ENCODE measurements at places on chromosomes 11 and 22.

DNA sequence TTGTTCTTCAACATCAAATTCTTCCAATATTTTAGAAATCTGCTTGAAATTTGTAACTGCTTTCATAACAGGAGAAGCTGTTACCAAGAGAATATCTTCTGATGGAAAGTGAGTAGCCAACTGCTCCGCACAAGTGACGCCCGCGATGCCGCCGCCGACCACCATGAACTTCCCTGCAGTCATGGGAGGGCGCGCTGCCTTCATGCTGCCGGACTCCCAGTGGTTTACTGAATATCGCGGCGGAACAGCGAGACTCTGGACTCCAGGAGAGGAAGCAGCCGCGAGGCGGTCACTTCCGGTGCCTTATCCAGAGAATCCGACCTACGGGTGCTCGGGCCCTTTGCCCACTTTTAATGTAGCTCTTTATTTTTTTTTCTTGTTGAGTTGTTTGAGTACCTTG, 190.6 kb downstream of the GUCY1A2 start:
- no peak for DNase-seq
- no peaks in the 10 kb centered on the region for H3K36me3 ChIP-seq
- H3K4me3 ChIP-seq = no peak overlapping the region
- no peak overlapping the region for H3K27ac ChIP-seq
- H3K4me1 ChIP-seq = no peaks in the 10 kb centered on the region
- H3K27me3 ChIP-seq = no peaks in the 10 kb centered on the region

DNA sequence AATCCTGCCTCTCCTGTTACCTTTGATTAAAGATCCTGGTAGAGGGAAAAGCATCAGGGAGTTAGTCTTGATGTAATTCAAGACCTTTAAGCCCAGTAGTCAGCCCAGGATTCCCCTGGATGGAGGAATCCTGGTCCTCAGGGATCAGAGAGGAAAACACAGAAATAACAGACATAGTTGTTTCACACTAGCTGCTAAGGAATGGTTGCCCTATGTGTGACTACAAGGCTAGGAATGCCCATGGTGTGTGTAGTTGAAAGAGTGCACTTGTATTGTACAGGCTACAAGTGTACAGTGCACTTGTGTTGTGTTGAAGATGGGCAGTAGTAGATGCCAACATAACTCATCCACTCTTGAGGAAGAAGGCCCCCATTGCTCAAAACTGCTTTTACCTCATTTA, 226.8 kb downstream of the AASDHPPT start:
- H3K27ac ChIP-seq = no peak overlapping the region
- H3K4me3 ChIP-seq = no peak overlapping the region
- no peaks in the 10 kb centered on the region for H3K27me3 ChIP-seq
- H3K36me3 ChIP-seq = no peaks in the 10 kb centered on the region
- no peak for DNase-seq
- H3K4me1 ChIP-seq = no peaks in the 10 kb centered on the region

DNA sequence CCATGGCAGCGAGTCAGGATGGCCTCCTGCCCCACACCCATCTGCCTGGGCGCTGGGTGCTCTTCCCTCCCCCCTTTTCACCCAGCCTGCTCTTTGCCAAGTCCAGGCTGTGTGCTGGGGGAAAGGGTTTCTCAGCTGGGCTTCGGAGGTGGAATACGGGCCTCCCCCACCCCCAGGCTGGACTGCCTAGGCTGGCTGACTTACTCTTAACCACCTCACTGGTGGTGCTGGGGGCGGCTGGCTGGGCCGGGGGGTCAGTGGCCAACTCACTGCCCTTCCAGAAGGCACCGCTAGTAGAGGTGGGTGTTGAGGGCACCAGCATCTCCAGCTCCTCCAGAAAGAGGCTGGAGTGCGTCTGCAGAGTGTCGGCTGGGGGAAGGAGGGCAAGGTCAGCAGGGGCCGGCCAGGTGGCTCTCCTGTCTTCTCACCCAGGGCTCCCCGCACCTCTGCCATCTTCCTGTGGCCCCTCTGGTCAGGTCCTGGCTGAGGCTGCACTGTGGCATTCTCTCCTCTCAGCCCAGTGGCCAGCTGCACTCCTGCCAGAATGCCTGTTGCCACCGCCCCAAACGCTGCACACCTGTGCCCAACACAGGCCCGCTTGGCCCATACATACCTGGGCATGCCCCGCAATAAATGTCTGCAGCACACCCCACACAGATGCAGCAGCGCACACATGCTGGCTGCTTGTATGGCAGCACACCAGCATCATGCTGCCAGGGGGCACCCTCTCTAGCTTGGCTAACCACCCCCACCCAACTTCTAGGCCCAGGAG, 9.7 kb downstream of the PITPNM1 start:
- H3K36me3 ChIP-seq = peaks cover 91% of the 10 kb centered on the region
- H3K27me3 ChIP-seq = no peaks in the 10 kb centered on the region
- H3K4me3 ChIP-seq = no peak overlapping the region
- no peak overlapping the region for H3K27ac ChIP-seq
- no peak for DNase-seq

GRCh38 chr11:105598371-105598770, 11.5 kb upstream of the GRIA4 start:
- H3K36me3 ChIP-seq = no peaks in the 10 kb centered on the region
- no peaks in the 10 kb centered on the region for H3K27me3 ChIP-seq
- DNase-seq = no peak

GRCh38 chr11:134260503-134260902, 7.1 kb downstream of the ACAD8 start:
- peaks cover 42% of the 10 kb centered on the region for H3K27me3 ChIP-seq
- H3K36me3 ChIP-seq = peaks cover 38% of the 10 kb centered on the region
- no peak overlapping the region for H3K27ac ChIP-seq
- H3K4me3 ChIP-seq = no peak overlapping the region
- H3K4me1 ChIP-seq = peaks cover 10% of the 10 kb centered on the region

- no peak for DNase-seq
- no peak overlapping the region for H3K4me3 ChIP-seq
- H3K27me3 ChIP-seq = no peaks in the 10 kb centered on the region
- H3K36me3 ChIP-seq = no peaks in the 10 kb centered on the region
Measured at GRCh38 chr11:58286249-58286648, 18.2 kb upstream of the OR10W1 start.

DNA sequence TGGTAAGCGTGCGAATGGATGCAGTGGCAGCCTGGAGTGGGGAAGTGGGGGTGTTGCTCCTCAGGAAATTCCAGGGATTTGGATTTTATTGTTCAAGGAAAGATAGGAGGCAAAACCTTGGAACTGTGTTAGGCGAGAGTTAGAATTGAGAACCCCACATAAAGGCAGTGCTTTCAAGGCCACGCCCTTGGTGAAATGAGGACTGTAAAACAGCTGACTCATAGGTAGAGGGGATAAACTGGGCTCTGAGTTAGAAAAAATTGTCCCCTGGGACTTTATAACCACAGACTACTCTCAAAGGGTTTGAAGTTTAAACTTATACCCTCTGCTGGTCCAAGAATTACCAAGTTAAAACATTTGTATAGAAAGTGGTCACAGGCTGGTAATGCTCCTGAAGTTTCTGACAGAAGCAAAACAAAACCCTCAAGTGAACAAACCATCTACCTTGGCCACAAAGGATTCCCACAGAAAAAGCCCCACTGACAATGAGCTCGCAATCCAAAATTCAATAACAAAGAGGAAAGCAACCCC, 250.3 kb upstream of the TBCEL start:
- DNase-seq = no peak
- no peaks in the 10 kb centered on the region for H3K36me3 ChIP-seq
- H3K27ac ChIP-seq = no peak overlapping the region
- no peaks in the 10 kb centered on the region for H3K27me3 ChIP-seq
- H3K4me1 ChIP-seq = no peaks in the 10 kb centered on the region

GRCh38 chr22:21710156-21710555, 25.4 kb downstream of the YPEL1 start:
- no peak overlapping the region for H3K4me3 ChIP-seq
- H3K27me3 ChIP-seq = no peaks in the 10 kb centered on the region
- no peak for DNase-seq
- H3K4me1 ChIP-seq = no peaks in the 10 kb centered on the region
- H3K27ac ChIP-seq = no peak overlapping the region
- no peaks in the 10 kb centered on the region for H3K36me3 ChIP-seq

- peaks cover 3% of the 10 kb centered on the region for H3K27me3 ChIP-seq
- no peak overlapping the region for H3K27ac ChIP-seq
- no peaks in the 10 kb centered on the region for H3K4me1 ChIP-seq
Measured at GRCh38 chr22:22463855-22464540, 44.5 kb downstream of the ZNF280B start.

DNA sequence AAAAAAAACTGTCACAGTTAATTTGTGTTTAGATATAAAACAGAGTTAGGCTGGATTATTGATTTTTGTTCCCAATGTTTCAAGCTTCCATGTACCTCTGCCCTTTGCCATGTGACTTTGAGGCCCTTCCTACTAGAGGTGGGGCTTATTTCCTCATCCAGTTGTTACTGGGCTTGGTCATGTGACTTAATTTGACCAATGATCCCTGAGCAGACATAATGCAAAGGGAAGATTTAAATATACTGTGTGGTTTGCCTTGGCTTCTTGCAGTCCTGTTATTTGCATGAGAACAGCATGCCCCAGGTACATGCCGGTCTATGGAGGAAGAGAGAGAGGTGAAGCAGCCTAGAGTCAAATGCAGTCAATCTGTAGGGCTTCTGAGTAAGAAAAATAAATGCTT, 347.0 kb downstream of the MIAT start:
- no peaks in the 10 kb centered on the region for H3K27me3 ChIP-seq
- no peak overlapping the region for H3K4me3 ChIP-seq
- no peak overlapping the region for H3K27ac ChIP-seq
- no peak for DNase-seq

DNA sequence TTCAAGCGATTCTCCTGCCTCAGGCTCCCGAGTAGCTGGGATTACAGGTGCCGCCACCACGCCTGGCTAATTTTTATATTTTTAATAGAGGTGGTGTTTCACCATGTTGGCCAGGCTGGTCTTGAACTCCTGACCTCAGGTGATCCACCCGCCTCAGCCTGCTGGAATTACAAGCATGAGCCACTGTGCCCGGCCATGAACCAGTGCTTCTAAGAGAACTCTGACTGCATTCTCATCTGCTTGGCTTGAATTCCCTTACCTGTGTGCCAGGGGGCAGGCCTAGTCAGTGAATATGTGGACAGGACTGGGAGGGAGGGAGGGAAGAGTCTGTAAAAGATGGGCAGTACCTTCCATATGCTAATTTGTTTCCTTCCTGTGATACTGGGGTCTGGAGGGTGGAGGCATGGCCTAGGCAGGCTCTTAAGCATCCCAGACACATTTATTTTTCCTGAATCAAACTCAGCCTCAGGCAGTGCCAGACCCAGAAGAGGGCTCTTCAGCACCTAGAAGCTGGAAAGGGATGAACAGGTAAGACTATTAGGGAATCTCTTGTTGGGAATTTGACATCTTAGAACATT, 6.6 kb downstream of the RPS25 start:
- no peak overlapping the region for H3K4me3 ChIP-seq
- H3K4me1 ChIP-seq = peaks cover 4% of the 10 kb centered on the region
- no peak overlapping the region for H3K27ac ChIP-seq
- H3K27me3 ChIP-seq = no peaks in the 10 kb centered on the region

DNA sequence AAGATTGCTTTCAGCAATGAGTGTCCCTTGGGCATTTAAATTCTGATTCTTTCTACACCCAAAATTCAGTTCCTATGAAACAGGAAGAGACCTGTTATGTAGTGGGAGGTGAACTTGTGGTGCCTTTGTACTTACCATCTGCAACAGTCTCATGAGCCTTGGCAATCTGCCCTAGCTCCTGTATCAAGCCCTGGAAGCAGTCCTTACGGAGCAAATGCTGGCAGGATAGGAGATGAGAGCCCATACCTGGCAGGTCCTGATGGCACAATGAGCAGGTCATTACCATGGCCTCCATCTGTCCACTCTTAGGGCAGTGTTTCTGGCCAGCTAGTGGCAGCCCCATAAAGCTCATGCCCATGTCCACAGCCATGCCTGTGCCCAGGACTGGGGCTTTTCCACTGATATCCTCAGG, 10.8 kb downstream of the TRIM66 start:
- no peaks in the 10 kb centered on the region for H3K27me3 ChIP-seq
- no peak for DNase-seq
- H3K4me1 ChIP-seq = no peaks in the 10 kb centered on the region
- peaks cover 43% of the 10 kb centered on the region for H3K36me3 ChIP-seq

GRCh38 chr11:37124384-37124783, 526.3 kb upstream of the RAG2 start:
- no peaks in the 10 kb centered on the region for H3K27me3 ChIP-seq
- no peak for DNase-seq
- no peak overlapping the region for H3K27ac ChIP-seq
- H3K36me3 ChIP-seq = no peaks in the 10 kb centered on the region
- H3K4me3 ChIP-seq = no peak overlapping the region

- no peaks in the 10 kb centered on the region for H3K36me3 ChIP-seq
- no peak for DNase-seq
- no peaks in the 10 kb centered on the region for H3K27me3 ChIP-seq
- no peak overlapping the region for H3K27ac ChIP-seq
Measured at GRCh38 chr22:43238526-43239006, 51.6 kb upstream of the TTLL12 start.

GRCh38 chr11:2149460-2149859, 10.3 kb upstream of the IGF2 start:
- H3K36me3 ChIP-seq = no peaks in the 10 kb centered on the region
- peaks cover 64% of the 10 kb centered on the region for H3K27me3 ChIP-seq
- no peak overlapping the region for H3K4me3 ChIP-seq
- peaks cover 7% of the 10 kb centered on the region for H3K4me1 ChIP-seq
- no peak for DNase-seq
- H3K27ac ChIP-seq = no peak overlapping the region

DNA sequence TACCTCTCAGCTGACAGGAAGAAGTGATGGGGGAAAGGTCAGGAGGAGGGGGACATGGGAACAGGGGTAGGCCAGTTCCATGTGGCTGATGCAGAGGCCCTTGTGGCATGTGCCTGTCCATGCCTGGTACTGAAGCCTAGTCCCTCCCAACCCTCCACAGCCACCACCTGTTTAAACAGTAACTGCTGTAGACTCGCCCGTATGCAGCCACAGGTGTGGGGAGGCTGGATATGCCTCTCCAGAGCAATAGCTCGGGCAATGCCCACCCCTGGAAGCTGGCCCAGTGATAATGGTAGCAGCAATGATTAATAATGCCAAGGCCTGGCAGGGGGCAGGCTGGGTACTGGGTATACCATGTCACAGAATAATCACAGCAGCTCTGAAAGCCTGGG, 2.3 kb downstream of the SMTN start:
- DNase-seq = no peak
- H3K27ac ChIP-seq = no peak overlapping the region
- H3K36me3 ChIP-seq = no peaks in the 10 kb centered on the region
- no peak overlapping the region for H3K4me3 ChIP-seq

- H3K4me1 ChIP-seq = no peaks in the 10 kb centered on the region
- no peak overlapping the region for H3K27ac ChIP-seq
- no peaks in the 10 kb centered on the region for H3K36me3 ChIP-seq
- H3K4me3 ChIP-seq = no peak overlapping the region
Measured at GRCh38 chr11:37858398-37858797, 1260.4 kb upstream of the RAG2 start.

- peaks cover 9% of the 10 kb centered on the region for H3K27me3 ChIP-seq
- no peak for DNase-seq
- H3K4me3 ChIP-seq = no peak overlapping the region
- H3K27ac ChIP-seq = no peak overlapping the region
- peaks cover 17% of the 10 kb centered on the region for H3K4me1 ChIP-seq
- no peaks in the 10 kb centered on the region for H3K36me3 ChIP-seq
Measured at GRCh38 chr11:69291459-69292110, 2.4 kb upstream of the MYEOV start.

- H3K27ac ChIP-seq = no peak overlapping the region
- no peak for DNase-seq
- no peaks in the 10 kb centered on the region for H3K4me1 ChIP-seq
- no peak overlapping the region for H3K4me3 ChIP-seq
- no peaks in the 10 kb centered on the region for H3K36me3 ChIP-seq
- no peaks in the 10 kb centered on the region for H3K27me3 ChIP-seq
Measured at GRCh38 chr22:44362249-44363012, 49.7 kb upstream of the SHISAL1 start.

- no peak for DNase-seq
- H3K27ac ChIP-seq = no peak overlapping the region
- H3K4me3 ChIP-seq = no peak overlapping the region
- H3K27me3 ChIP-seq = no peaks in the 10 kb centered on the region
Measured at GRCh38 chr11:119472856-119473222, 49.9 kb upstream of the THY1 start.

Measured in CD14-positive monocyte (primary cell).